Aortic smooth muscle cell (primary cell): ENCODE measurements at places on chromosomes 1 and 21. TPM values are rescaled to one million over a fixed set of nuclear protein-coding genes. Genes with fewer than 3 reads are reported as not detected.

ICOSLG gene
- 0.06 and 0.13 TPM in 2 replicates for total RNA-seq

SPRR1B gene
- total RNA-seq: not detected in 2 replicates

EDARADD gene
- 0.68 and 2.5 TPM in 2 replicates for total RNA-seq

DIO1 gene
- total RNA-seq: not detected in 2 replicates

CLCA1 gene
- not detected in 2 replicates for total RNA-seq

ANKRD65 gene
- 0.37 and 0.40 TPM in 2 replicates for total RNA-seq

CHD1L gene
- 41.5 and 45.6 TPM in 2 replicates for total RNA-seq

PEF1 gene
- total RNA-seq: 59.8 and 64.8 TPM in 2 replicates

RIMKLA gene
- not detected in 2 replicates for total RNA-seq

AKNAD1 gene
- total RNA-seq: 0.56 TPM in 1 of 2 replicates, not detected in the other

VCAM1 gene
- 0.66 and 12.7 TPM in 2 replicates for total RNA-seq

GIPC2 gene
- 0.62 and 0.92 TPM in 2 replicates for total RNA-seq

COL24A1 gene
- total RNA-seq: 0.87 and 1.2 TPM in 2 replicates

ARHGEF19 gene
- total RNA-seq: 1.2 and 2.2 TPM in 2 replicates

NPR1 gene
- 1.2 and 1.9 TPM in 2 replicates for total RNA-seq

FTCD gene
- 0.13 TPM in 1 of 2 replicates, not detected in the other for total RNA-seq

TMED5 gene
- total RNA-seq: 49.1 and 54.6 TPM in 2 replicates

GJA9 gene
- not detected in 2 replicates for total RNA-seq
